ENCODE measurements at places on chromosomes 4 and X.

GRCh38 chrX:67585401-67585800 is 41.6 kb downstream of the AR start:
- no peak for DNase-seq

DNA sequence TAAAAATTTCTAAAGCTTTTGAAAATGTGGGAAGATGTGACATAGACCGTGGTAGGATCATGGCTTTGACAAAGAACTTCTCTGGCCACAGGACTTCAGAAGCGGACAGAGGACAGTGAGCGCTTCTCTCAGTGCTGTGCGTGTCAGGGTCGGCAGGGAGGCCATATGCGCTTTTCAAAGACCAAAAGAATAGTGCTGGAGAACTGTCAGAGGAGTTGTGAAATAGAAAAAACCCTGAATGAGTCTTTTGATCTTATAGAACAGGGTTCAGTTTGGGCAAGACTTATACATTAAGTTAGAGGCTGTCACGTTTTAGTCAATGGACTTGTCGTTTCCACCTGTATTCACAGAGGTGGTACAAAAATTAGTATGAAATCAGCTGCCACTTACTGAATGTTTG is 77.4 kb downstream of the PTTG2 start:
- no peak for DNase-seq

DNA sequence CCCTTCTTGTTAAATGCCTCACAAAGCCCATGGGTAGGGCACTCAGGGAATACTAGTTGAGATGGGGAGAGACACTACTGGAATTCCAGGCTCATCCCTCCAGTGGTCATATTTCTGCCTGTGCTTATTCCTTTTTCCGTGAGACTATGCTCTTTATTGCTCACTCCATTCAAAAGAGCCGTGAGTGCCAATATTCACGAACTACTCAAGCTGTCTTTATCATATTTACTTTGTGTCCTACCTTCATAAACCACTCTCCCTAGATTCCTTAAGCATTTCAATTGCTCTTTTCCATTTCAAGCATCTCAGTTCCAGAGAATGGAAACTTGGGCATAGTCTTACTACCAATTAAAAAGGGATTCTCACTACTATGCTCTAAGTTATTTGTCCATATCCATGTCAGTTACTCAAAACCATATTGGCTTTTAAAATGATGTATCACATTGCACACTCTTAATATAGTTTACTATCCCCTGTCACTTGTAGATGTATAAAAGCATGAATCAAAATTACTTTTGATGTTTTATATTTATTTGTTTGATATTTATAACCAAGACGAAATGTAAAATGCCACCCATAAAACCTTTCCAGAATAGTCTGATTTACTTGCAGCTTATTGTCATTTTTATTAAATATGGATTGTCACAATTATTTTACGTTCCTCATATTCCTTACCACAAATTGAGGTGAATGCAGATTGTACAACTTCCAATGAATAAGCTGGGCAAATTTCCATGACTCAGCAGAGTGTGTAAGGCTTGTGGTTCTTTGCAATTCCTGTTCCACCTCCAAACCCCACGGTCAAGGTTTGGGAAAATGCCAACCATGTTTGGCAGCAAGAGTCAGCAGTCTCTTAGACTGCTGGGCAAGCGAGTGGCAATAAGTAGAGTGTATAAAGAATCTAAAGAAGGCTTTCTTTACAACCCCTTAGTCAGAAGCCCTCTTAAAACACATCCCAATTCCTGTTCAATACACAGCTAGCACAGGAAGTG is 24.4 kb downstream of the ENOX2 start:
- DNase-seq: peak; percentile 92

DNA sequence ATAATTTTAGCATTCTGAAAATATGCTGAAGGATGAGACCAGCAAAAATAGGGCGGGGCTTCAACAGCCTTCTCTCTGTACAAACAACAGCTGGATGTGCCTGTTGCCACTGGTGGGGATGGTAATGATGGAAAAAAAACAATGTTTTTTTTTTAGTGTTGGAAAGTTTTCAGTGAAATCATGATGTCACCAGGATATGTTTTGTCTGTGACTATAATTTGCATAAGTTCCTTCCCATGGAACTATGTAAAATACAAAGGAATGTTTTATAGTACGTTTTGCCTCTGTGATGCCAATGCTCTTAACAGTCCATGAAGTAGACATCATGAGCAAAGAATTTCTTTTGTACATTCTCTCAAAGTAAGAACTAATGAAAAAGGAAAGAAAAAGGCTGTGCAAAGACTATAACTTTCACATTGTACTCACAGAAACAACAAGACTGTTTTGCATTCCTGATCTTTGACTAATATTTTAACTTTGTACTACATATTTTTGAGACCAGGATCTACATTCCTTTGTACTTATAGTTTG is 589.7 kb downstream of the SPRY1 start:
- peak; percentile 93 for DNase-seq

DNA sequence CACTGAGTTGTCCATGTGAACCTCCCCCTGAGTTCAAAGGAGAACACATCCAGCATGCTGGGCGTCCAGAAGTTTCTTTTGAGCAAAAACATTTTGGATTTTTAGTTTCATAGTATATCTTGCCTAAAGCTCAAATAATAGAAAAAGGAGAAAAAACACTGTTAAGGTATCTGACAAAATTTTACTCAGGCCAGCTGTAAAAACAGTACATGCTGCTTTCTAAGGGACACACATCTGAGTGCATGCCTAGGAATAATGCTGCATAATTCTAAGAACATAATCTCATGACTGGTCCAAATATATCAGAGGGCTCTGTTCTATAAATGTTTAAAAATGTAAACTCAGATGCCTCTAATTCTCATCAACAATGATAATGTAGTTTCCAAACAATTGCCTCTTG is 561.3 kb upstream of the INTU start:
- DNase-seq: no peak

DNA sequence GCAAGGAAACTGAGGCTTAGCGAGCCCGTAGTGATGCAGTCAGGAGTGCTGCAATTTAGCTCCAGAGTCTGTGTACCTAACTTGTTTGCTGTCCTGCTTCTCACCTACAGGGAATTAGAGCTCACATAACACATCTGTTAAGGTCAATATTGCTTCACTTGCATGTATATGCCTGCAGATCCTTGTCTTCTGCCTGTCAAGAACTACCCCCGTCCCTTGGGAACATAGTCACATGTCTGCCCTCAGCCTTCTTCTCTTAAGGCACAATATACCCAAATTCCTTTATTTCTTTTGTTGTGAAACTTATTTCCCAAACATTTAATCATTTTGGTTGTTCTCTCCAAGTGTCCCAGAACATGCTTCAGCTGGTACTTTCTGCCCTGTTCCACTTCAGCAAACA is 103.3 kb upstream of the LEF1 start:
- no peak for DNase-seq

Measured in fibroblast of skin of abdomen (primary cell).